CD4-positive, alpha-beta T cell treated with Interleukin-15 for 1 hour (primary cell): ENCODE measurements at places on chromosomes 4 and X.

DNA sequence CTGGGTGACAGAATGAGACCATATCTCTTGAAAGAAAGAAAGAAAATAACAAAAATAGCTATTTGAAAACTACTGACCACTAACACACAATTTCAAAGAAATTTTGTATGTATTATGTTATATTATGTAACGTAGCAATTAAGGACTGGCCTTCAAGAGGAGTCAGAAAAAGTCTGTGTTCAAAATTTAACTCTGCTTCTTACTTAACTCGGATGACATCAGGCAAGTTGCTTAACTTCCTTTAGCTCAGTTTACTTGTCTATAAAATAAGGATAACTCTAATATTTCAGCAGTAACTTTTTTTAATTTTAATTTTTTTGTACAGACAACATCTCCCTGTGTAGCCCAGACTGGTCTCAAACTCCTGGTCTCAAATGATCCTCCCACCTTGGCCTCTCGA, 14.6 kb upstream of the PRSS12 start:
- no peak for DNase-seq

- DNase-seq: no peak
Observed at GRCh38 chr4:159382856-159383561, 280.1 kb downstream of the RAPGEF2 start.

DNA sequence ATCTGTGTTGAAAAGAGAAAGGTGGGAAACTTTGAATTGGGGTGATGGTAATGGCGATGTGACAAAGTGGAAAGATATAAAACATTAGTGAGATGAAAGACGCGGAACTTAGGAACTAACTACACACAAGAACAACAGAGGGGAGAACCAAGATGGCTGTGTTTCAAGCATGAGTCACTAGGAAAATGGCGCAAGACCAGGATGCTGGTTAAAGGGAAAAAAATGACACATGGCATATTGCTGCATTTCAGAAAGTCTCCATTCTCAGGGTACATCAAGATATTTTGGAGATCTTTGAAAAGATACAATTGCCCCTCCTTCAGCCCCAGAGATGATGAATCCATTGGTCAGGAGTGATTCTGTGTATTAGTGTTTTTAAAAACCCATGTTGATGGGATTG, 164.4 kb downstream of the FBXO8 start:
- DNase-seq: no peak

DNA sequence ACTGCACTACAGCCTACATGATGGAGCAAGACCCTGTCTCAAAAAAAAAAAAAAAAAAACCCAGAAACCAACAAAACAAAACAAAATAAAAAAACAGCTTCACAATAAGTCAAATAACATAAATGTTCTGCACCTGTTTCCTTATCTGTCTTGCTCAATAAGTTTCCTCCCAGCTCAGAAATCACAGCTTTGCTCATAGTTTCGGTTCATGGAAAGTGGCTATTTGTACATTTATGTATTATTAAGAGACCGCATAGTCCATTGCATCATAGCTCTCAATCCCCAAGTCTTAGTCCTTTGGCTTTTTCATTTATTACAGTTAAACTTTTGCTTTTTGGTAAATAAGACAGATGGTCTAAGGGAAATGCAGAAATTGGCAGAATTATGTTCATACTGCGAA, 24.4 kb upstream of the CFAP299 start:
- no peak for DNase-seq

DNA sequence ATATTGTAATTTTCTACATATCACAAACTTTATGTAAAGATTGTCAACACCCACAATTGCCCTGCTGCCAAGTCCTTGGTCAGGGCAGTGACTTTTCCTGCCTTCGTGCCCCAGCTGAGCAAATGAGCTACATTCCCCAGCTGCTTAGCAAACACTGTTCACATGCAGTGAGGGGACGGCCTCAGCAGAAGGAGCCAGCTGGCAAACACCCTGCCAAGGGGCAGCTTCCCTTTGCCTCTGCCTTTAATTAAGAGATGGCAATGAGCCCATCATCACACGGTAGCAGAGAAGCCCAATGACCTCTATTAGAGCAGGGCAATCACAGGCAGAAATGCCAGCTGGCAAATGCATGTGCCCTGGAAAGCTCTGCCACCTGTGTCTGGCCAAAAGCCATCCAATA, 253.4 kb downstream of the EPHA5 start:
- no peak for DNase-seq
